ENCODE measurements at places on chromosomes 5 and 9.
A peak's percentile ranks its signal among the peaks of the same experiment; 100 is the strongest.

- DNase-seq, result no peak
Observed at GRCh38 chr5:58924306-58924705, 341.4 kb downstream of the RAB3C start.

GRCh38 chr5:94378062-94378461 is 240.3 kb downstream of the KIAA0825 start:
- no peak for DNase-seq

GRCh38 chr5:147040856-147041255 is 162.3 kb upstream of the PPP2R2B start:
- DNase-seq, result no peak

- DNase-seq, result no peak
Observed at GRCh38 chr5:109588281-109589035, 101.3 kb upstream of the MAN2A1 start.

DNA sequence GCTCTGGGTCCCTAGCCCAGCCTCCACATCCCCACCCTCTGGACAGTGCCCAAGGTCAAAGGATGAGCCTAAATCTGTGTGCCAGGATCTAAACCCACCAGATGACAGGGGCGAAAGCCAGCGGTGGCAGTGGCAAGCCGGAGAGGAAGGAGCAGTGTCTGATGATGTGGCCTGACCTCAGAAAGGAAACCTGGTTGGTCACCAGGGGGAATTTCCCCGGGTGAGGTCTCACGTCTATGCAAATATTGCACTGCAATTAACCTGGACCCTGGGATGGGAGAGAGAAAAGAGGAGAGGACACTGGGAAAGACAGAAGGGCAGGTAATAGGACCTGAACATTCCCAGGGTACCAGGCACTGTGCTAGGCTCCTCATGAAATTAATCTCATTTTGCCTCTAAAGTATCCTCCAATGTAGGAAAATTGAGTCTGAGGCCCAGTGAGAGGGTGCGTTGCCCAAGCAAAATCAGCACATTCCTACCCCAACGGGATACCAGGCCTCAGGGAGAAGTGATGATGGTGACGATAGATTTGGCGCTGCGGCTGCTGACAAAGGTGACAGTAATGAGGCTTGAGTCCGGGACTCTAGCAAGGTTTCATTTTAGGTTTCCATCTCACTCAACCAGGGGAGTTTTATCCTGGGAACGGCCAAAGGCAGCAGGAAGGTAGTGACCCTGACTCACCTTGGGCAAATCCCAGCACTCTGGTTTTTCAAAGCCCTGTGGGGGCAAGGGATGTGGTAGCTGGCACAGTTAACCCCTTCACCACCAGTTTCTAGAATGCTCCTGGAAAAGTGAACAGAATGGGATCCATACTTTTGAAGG is 13.4 kb upstream of the TNIP1 start:
- DNase-seq, result no peak

- DNase-seq, result peak; percentile 44
Observed at GRCh38 chr5:54895816-54896341, 89.5 kb downstream of the ESM1 start.

DNA sequence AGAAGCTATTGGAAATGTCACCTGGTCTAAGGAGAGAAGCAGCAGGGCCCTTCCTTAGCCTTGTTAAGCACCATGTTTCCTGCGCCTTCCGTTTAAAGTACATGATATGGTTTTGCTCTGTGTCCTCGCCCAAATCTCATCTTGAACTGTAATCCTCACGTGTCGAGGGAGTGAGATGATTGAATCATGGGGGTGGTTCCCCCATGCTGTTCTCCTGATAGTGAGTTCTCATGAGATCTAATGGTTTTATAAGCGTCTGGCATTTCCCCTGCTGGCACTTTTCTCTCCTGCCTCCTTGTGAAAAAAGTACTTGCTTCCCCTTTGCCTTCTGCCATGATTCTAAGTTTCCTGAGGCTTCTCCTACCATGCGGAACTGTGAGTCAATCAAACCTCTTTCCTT is 49.7 kb downstream of the PRDM6 start:
- DNase-seq, result no peak

DNA sequence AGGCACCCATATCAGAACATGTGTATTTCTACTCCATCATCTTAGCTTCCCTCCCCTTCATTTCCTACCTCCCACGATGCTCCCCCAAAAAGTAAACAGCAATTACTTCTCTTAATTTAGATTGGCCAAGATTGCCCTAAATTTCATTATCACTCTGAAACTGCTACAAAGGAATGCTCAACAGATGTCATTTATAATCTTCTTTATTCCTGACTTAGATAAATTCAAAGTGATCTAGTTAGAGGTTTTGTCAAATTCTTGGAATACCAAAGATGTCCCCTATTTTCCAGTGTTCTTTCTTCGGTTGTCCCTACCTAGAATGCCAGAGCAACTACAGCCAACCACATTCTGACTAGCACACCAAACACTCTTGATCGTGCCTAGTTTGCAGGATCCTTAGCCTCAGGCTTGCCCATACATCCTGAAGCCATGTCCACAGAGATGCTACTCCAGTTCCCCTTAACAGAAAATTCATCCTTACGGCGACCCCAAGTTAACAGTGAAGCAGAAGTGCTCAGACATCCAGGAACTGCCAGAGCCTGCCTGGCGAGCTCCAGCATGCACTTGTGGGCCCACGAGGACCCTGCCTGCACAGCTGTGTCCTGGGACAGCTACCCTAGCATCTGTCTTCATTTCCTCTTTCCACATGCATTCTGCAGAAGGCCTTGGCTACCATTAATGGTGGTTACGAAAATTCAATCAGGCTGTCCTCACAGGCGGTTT is 31.6 kb downstream of the DAP start:
- no peak for DNase-seq

GRCh38 chr9:70600506-70600905 is 186.0 kb upstream of the KLF9 start:
- DNase-seq, result no peak

- no peak for DNase-seq
Observed at GRCh38 chr5:116076496-116076895, 8.3 kb upstream of the COMMD10 start.

DNA sequence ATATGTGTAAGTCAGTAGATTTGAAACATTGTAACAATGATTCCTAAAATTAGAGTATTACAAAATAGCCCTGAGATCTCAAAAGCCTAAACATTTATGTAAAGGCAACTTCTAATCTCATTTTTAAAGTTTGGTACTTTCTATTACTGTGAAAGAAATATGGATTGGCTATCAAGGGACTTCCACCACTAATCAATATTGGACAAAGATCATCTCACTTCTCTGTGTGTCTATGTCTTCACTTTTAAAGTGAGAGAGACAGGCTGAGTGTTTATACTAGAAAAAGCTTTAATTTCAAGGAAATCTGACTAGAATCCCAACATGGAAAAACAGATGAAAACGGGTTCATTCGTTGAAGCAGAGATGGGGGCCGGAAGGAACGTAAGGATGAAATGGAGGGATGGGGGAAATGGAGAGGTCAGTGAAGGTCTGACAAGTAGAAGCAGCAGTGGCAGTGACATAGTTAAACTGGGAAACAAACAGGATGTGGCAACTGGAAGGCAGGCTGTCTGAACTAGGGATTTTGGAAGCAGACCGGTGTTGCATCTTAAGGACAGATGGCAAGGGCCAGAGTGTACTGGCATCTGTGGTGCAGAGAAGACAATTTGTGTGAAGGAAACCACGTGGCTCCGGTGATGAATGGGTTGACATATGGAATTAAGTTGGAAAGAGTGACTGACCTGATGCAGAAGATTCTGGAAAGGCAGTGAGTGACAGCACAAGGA is 60.8 kb downstream of the PDE4D start:
- DNase-seq, result no peak

DNA sequence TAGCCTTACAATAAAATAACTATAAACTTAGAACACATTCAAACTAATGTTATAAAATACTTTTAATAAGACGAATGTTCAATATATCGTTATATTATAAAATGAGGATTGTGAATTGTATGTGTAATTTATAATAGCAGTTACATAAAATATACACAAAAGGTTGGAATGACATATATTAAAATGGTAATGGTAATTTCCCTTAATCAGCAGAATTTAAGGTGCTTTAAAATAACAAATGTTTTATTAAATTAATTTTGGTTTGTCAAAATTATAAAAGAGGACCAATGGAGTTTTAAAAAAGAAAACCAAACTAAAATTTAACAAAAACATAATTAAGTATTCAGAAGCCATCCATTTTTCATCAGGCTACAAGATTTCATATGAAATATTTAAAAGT is 164.3 kb upstream of the PRDM9 start:
- DNase-seq, result no peak

DNA sequence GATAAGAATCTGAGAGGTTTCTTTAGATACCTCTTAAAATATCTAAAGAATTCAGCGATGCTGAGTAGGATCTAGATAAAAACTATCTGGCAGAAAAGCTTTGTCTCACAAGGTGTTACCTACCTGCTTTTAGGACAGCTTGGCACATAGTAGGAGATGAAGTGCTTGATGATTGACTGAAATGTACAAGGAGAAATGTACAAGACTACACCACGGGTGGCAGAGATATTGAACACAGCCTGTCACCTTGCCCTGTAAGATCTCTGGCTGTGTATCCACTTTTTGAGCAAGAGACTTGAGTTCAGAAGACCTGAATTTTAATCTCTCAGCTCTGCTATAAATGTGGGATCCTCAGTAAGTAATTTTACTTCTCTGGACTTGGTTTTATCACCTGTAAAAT is 15.7 kb downstream of the ALDOB start:
- no peak for DNase-seq

GRCh38 chr5:2111569-2112105 is 228.9 kb upstream of the IRX4 start:
- DNase-seq, result no peak

DNA sequence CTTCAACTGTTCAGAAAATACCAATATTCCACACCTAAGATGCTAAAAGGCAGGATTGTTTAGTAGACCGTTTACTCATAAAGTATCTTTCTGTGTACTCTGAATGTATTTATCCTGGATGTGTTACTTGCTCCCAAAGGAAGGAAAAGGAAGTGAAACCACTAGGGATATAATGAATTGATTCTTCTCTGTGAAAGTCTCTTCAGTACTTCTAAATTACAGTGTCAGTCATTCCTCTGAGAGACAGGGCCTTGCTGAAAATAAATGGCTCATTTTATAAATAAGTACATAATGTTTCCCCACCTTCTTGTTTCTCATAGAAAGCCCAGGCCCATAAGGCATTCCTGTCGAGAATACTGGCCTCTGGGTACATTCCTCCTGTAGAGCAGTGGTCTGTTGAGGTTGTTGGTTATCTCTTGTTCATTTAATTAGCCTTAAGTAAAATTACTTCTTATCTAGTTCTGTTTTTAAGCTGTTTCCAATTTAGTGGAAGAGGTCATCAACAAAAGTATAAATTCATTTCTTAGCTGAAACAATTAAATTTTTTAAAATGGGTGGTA is 1.6 kb downstream of the HAPLN1 start:
- no peak for DNase-seq
